Stimulated activated CD4-positive, alpha-beta T cell treated with anti-CD3 and anti-CD28 coated beads, Interleukin-1b, Interleukin-23, amount 100 ng/mL, for 1 hour (primary cell): ENCODE measurements at places on chromosomes 16 and 17.

DNA sequence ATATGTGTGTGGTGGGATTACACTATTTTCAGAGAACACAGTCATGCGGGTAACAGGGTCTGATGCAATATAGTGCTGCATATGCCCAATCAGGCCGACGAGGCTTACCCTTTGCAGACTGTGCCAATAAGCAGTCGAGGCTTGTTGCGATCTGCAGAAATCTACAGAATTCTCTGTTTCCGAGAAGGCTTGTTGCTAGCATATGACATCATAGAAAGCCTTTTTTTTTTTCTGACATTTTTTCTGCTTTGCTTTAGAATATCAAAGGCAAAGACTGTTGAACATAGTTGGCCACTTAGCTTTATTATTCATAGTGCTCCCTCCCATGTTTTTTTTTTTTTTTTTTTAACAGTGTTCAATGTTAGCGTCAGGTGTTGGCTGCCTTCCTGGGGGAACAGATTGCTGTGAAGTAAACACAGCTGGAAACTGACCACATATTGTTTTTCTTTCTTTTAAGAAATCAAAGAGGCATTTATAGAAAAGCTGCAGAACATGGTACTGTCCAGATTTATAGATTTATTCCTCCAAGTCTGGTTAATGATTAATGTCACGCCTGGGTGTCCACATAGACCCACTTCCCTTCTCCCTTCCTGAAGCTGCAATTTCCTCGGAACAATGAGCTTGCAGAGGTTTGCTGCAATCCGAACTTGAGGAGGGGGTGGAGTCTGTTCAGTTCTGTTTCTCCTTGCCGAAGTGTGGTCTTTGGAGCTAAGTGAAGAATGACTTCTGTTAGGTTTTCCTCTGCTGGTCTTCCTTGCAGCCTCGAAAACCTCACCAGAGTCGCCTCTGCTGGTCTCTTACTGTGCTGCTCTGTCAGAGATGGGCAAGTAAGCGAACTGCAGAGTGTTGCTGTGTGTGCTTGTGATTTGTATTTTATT is 87.3 kb downstream of the MAP2K6 start:
- DNase-seq = no peak

DNA sequence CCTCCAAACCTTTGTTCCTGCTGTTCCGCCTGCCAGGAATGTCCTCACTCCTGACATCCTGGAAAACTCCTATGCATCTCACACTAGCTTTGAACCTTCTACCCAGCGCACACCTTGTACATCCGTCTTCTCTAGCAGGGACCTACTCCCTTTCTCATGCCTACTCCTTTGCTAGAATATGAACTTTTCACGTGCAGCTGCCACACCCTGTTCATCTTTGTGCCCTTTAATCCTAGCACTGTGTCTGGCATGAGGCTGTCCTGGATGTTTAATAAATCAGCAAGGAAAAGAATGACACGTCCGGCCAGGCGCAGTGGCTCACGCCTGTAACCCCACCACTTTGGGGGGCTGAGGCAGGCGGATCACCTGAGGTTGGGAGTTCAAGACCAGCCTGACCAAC is 111.0 kb downstream of the NTN1 start:
- no peak for DNase-seq

DNA sequence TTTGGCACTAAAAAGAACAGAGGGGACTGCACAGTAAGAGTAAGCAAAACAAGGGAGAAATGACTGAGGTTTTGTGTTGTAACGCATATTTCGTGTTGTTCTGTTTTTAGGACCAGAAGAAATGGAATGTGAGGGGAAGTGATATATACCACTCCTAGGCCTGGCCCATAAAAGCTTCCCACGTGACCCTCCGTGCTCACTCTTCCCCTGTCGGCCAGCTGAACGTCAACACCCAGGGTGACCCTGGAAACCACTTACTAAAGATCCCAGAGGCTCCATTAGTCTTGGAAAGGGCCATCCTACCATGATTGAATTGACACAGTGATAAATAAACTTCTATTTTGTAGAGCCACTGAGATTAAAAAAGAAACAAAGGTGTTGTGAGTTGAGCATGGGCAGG is 79.8 kb downstream of the HELZ start:
- no peak for DNase-seq

DNA sequence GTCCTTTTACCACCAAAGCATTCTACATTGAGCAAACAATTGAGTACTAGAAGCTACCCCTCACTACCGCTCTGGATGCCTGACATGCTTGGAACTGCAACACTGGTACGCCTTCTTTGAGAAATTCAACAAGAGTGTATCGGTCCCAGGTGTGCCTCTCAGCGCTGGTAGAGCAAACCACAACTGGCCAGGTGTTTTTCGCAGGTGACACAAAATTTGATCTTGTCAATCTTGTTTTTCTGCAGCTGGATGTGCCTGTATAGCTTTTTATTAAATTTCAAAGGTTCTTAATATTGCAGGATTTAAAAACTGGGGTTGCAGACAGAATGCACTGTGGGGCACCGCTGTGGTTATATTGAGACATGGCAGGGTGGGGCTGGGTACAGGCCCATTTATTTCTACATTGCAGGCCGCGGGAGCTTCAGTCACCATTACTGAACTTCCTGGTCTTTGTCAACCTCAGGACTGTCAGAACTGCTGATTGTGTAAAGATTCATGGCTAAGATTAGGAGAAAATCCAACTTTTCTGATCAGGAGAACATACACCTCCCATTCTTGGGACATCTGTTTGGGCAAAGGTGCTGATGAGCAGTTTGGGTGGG is 4.5 kb upstream of the SNX20 start:
- DNase-seq = no peak

- no peak for DNase-seq
These were observed 635 bp downstream of the SCPEP1 start for GRCh38 chr17:56978441-56979090.

- DNase-seq = no peak
These were observed 39.1 kb downstream of the PSME3IP1 start for GRCh38 chr16:57146735-57147134.

GRCh38 chr17:38958756-38959155 is 8.4 kb downstream of the FBXO47 start:
- no peak for DNase-seq

DNA sequence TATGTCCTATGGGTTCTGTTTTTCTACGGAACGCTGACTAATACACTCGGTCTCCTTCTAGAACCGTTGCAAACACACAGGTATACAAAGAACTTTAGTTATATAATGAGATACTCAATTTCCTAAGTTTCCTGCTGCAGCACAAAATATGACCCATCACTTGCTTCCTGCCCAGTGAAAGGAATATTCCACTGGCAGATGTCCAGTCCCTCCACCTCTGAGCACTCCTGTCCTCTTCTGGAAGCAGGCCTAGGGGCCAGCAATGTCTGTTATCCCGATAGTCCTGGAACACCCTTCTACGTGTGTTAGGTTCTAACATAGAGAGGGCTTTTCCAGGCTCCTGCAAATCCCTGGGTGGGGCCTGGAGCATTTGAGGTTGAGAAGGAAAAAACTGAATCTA is 32.7 kb downstream of the ADAMTS18 start:
- DNase-seq = no peak

- DNase-seq = no peak
These were observed 75.4 kb upstream of the SDK2 start for GRCh38 chr17:73719588-73720071.

GRCh38 chr17:2192367-2193057 is 111.1 kb downstream of the SMG6 start:
- DNase-seq = no peak

DNA sequence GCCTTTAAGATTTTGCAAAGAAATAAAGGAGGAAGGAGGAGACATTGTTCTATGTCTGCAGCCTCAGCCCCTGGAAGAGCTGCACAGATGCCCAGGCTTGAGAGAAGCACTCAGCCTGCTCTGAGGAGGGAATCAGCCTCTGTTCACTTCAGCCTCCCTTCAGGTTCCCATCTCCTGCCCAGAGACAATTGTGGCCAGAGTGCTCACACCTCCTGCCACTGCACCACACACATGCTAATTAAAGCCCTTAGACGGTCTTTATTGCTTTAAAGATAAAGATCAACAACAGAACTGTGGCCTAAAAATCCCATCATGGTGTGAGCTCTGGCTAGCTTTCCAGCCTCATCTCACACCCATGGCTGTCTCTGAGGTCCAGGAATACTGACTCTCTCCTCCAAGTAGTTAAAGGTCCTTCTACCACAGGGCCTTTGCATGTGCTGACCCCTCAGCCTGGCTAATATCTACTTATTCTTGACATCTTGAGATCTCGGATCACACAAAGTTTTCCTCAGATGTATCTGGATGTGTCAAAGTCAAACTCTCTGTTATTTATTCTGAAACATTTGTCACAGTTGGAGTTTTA is 33.8 kb downstream of the CHD9NB start:
- DNase-seq = no peak

- DNase-seq = no peak
These were observed 15.0 kb upstream of the MPHOSPH6 start for GRCh38 chr16:82185012-82185411.

- no peak for DNase-seq
These were observed 2.4 kb upstream of the SOCS3 start for GRCh38 chr17:78362232-78362631.

DNA sequence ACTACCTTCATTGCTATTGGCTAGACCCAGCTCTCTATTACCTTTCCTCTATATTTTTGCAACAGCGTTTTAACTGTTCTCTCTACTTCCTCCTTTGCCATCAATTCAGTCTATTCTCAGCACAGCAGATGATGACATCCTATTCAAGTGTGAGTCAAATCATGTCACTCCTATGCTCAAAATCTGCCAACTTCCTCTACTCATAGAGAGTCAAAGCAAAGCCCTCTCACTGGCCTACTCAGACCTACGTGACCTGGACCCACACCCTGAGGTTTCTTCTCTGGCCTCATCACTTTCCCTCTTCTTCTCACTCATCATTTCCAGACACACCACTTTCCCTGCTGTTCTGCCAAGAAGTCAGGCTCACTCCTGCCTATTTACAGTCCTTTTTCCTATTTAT is 289.0 kb upstream of the AXIN2 start:
- no peak for DNase-seq

DNA sequence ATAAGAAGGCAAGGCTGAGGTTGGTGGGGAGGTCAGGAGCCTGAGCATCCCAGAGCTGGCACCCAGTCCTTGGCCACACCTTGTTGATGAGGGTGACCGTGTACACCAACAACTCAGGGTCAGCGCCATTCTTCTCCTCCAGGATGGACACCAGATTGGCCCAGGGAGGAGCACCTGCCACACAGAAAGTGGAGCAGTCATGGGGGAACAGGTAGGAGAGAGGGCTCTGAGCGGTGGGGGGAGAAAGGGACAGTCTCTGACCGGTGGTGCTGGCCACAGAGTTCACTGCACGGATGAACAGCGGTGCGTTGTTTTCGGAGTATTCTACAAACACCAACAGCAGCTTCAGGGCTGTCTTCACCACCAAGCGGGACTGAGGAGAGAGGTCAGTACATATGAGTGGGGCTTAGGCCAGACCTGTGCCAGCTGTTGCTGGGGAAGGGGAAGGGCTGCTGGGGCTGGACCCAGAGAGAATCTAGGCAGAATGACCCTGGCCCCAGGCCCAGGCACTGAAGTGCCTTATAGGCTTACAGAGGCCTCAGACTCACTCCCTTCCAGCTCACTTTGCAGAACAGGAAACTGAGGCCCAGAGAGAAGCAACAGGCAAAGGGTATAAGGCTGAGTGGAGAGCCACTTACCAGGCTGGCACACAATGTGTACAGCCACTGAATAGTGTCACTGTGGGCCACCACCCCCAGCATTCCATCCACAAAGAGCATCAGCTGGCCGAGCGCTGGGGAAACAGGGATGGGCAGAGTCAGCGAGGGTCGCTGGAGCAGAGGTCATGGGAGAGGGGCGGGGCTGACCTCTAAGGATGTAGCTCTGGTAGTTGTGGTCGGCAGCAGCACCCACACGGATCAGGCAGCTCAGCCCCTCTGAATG is 9.6 kb downstream of the FHOD1 start:
- DNase-seq = no peak

- no peak for DNase-seq
These were observed 14.8 kb downstream of the TAC4 start for GRCh38 chr17:49832840-49833599.

DNA sequence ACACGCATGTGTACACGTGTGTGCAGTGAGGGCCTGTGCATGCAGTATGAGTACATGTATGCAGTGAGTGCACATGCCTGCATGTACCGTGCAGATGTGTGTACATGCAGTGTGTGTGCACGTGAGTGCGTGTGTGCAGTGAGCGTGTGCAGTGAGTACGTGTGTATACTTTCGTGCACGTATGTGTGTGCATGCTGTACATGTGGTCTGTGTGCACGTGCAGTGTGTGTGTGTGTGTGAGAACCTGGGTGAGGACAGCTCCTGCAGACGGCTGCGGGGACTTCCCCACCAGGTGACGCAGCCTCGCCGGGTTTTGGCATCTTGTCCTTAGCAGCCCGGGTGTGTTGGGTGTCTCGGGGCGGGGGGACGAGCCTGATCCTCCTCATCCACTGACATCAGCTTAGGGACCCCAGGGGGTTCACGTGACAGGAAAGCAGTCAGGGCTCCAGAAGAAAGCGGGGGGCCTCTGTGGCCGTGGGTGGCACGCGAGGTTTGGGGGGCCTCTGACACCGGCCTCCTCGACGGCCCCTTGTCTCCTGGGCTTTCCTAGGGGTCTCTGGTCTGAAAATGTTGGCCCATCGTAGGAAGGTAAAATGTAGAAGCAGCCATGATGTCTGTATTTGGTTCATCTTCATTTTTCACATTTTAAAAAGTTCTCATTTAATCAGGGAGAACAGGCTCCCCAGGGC is 119.6 kb upstream of the ZNF750 start:
- DNase-seq = no peak

GRCh38 chr16:3562914-3563480 is 14.2 kb downstream of the NLRC3 start:
- no peak for DNase-seq

- DNase-seq = no peak
These were observed 139.4 kb upstream of the TBX2 start for GRCh38 chr17:61260071-61260797.

DNA sequence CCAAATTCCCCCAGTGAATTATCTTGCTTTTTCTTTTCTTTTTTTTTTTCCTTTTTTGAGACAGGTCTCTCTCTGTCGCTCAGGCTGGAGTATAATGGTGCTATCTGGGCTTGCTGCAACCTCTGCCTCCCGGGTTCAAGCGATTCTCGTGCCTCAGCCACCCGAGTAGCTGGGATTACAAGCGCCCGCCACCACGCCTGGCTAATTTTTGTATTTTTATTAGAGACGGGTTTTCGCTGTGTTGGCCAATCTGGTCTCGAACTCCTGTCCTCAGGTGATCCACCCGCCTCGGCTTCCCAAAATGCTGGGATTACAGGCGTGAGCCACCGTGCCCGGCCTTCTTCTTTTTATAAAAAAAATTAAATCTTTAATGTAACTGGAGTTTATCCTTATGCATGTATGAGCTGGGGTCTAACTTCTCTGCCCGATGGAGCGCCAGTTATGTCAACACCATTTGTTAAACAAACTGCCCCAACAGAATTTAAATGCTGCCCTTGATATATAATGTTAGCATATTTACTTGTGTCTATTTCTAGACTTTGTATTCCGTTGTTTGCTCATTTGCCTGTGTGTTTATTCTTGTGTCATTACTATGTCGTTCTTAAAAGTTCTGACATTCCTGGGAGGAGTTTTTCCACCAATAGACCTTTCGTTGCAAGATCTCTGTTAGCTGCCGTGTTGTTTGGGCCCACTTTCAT is 535 bp upstream of the AURKB start:
- no peak for DNase-seq
